Activated T-cell treated with anti-CD3 and anti-CD28 coated beads for 24 hours (primary cell): ENCODE measurements at places on chromosomes 3 and 15.

GRCh38 chr15:66214246-66214645, 39.3 kb downstream of the MEGF11 start:
- DNase-seq = no peak

GRCh38 chr3:135975053-135975452, 9.5 kb downstream of the PPP2R3A start:
- no peak for DNase-seq

DNA sequence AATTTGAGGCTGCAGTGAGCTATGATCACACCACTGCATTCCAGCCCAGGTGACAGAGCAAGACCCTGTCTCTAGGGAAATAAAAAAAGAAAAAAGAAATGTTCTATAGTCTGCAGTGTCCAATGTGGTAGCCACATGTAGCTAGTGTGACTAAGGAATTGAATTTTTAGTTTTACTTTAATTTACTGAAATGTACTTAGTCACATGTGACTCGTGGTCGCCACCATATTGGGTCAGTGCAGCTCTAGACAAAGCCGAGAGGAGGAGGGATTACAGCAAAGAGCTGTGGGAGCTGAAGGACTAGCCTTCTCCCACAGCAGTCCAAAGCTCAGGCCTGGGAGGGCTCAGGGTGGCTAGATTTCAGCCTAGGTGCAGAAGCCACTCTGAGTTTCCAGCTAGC, 65.9 kb upstream of the NTRK3 start:
- no peak for DNase-seq

DNA sequence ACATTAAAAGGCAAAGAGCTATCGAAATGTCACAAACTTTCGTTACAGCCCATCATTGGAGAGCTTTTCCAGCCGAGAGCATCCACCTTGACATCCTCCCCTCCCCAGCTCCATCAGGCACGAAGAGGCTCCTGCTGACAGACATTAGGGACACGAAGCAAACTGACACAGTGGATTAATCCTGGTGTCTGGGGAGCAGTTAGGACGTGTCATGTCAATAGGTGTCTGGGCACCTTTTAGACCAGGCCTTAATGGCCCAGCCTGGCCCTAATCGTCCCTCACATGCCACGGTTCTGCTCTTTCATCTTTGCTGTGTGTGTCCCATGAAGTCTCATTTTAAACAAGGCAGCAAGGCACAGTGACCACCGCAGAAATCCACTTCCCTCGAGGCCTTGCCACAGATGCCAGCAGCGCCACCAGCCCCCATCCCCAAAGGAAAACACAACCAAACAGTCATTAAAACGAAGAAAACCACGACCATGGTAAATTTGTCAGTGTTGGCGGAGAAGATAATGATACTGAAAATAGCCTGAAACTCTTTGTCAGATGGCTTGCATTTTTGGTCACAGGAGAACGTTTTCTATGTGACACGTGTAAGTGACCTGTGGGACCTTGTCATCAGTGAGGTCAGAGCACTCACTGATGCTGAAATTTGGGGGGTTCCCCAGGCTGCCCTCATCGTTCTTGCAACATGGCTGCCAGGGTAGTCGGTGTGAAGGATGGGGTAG, 16.3 kb upstream of the PCSK6 start:
- DNase-seq = no peak

- no peak for DNase-seq
These were observed 93.0 kb downstream of the ALCAM start for GRCh38 chr3:105459566-105460290.

- DNase-seq = no peak
These were observed 76.2 kb upstream of the MELTF start for GRCh38 chr3:197105786-197106185.

DNA sequence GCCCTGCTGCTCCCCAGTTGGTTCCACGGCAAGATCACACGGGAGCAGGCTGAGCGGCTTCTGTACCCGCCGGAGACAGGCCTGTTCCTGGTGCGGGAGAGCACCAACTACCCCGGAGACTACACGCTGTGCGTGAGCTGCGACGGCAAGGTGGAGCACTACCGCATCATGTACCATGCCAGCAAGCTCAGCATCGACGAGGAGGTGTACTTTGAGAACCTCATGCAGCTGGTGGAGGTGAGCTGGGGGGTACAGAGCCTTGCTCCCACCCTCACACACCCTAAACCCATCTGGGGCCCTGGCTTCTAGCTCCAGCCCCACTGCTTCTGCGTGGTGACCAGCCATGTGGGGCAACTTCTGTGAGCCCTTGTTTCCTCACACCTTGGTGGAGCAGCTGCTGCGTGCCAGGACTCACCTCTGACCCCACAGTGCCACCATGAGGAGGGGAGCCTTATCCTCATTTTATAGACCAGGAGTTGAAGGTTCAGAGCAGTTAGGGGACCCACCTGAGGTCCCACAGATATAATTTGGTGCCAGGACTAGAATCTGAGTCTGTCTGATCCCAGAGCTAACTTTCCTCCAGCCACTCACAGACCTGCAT, 13.3 kb upstream of the LMAN1L start:
- DNase-seq = no peak

DNA sequence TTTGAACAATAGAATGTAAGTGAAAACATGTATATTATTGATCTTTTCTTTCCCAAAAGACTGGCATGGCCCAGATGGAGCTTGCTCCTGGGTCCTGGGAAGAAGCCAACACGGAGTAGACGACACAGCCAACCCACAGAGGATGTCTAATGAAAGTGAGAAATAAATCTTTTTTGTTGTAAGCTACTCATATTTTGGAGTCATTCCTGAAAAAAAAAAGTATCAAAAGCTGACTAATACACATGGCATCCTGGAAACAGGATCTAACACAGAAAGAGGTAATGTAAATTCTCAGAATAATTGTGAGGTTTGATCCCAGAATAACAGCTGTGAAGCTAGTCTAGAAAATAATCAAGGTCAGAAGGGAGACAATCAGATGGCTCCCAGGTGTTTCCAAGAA, 12.6 kb upstream of the FRMD5 start:
- DNase-seq = no peak
